ENCODE measurements at places on chromosomes 3 and 15.

GRCh38 chr3:94349310-94349878 lies 286.5 kb downstream of the NSUN3 start:
- no peak for DNase-seq

GRCh38 chr15:87881026-87881425 lies 375.5 kb downstream of the NTRK3 start:
- no peak for DNase-seq

DNA sequence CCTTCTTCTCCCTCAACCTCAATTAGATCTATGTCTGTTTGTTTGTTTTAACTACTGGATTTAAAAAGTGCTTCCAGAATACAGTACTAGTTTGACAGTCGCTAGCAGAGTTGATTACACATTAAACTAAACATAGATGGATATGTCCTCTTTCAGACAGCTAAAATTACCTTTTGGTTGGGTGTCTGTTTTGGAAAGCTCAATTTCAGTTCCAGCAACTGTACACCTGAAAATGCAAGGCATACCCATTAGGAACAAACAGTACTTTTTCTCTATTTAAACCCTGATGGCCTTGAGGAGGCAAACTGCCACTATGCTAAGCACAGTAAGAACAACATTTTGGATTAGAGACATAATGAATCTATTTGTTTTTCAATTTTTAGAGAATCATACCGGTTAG lies 234.4 kb downstream of the UNC13C start:
- DNase-seq, result no peak

DNA sequence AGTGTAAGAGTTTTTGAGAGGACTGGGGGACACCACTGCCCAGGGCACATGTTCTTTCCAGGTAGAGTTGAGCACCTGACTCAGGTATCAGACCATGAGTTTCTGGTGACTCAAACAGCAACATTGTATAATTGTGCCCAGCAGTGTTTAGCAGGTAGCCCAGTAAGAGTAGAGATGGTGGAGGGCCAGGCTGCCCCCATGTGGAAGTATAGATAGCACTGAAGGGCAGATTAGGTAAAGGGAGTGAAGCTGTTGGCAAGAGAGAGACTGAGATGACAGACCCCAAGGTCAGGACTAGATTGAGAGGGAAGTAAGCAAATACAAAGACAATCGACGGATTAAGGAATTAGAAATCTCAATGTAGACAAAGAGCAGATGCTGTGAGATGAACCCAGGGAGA lies 74.6 kb downstream of the TRIM42 start:
- DNase-seq, result no peak

- no peak for DNase-seq
Observed at GRCh38 chr3:104586344-104586743, 780.4 kb upstream of the ALCAM start.

- no peak for DNase-seq
Observed at GRCh38 chr3:155658006-155658405, 86.9 kb downstream of the PLCH1 start.

DNA sequence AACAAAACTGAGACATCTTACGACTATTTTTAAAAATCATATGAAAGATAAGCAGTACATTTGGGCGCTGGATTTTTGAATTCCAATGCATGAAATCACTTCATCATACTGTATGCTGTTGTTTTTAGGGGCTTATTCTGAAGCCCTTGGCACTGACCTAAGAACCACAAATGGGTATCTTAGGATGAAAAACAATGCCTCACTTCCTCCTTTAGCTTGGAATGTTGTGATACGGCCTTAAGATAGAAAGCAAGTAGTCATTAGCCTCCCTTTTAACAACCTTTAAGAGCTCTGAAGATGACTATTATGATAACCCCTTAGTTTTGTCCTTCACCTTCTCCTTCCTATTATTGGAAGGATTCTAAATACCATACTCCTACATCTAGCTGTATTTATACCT lies 289.8 kb downstream of the ARPP21 start:
- DNase-seq, result no peak

- no peak for DNase-seq
Observed at GRCh38 chr3:184479426-184480126, 82.0 kb upstream of the EPHB3 start.

GRCh38 chr15:68310178-68310803 lies 32.7 kb downstream of the FEM1B start:
- DNase-seq, result no peak

DNA sequence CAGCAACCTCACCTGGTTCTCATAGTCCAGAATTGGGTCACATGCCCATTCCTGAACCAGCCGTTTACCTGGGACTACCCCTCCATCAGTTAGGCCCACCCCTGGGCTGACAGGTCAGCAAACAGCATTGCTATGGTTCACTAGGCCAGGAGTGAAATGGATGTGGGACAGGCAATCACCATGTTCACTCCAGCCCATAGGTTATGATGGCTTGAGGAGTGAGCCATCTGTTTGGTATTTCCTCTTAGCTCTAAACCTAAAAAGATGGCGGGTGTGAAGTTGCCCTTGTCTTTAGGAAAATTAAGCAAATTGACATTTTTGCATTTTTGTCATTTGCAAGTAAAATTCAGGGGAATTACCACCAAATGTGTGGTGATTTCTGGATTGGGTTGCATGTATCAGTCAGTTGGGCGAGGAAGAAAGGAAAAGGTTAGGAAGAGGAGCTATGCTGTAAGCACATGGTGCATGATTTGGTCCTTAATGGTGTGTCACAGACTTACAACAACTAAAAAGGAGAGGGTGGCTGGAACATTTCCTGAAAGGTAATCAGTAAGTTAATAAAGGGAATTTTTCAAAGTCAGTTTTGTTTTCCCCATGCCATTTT lies 17.2 kb downstream of the NXPE3 start:
- no peak for DNase-seq

- no peak for DNase-seq
Observed at GRCh38 chr3:170967126-170967525, 58.7 kb upstream of the EIF5A2 start.

DNA sequence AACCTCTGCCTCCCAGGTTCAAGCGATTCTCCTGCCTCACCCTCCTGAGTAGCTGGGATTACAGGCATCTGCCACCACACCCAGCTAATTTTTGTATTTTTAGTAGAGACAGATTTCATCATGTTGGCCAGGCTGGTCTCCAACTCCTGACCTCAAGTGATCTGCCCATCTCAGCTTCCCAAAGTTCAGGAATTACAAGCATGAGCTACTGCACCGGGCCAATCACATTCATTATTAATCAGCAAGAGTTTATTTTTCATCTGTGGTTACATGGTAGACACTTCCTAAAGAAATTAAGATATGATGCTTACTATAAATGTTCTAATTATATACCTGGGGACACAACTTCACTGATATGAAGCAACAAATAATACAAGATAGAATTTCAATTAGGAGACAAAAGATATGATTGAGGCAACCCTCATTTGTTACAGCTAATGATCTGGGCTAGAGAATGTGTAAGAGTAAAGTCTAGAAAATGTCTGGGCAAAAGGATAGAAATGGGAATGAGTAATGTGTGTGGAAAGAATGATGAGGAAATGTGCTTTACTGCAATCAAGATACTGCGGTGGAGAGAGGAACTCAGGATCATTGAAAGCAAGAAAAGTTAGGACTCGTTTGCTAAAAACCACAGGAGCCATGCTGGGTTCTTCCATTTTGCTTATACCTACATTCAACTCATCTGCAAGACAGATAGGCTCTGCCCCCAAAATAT lies 366.8 kb downstream of the ZIC1 start:
- DNase-seq, result no peak

GRCh38 chr3:102511639-102512038 lies 76.8 kb downstream of the ZPLD1 start:
- DNase-seq, result no peak

GRCh38 chr3:139988472-139989156 lies 53.6 kb downstream of the CLSTN2 start:
- DNase-seq, result no peak
